ENCODE measurements at places on chromosomes 6 and 20. TPM values are rescaled to one million over a fixed set of nuclear protein-coding genes. Genes with fewer than 3 reads are reported as not detected.

The RALY gene
- total RNA-seq = 159 TPM

The CD24 gene
- 0.26 TPM for total RNA-seq

The KIAA1586 gene
- total RNA-seq = 13.7 TPM

The CST7 gene
- 81.8 TPM for total RNA-seq

The BPIFB3 gene
- not detected for total RNA-seq

The ALDH8A1 gene
- total RNA-seq = 0.81 TPM

The SNAI1 gene
- total RNA-seq = 0.27 TPM

The PTCRA gene
- total RNA-seq = not detected

The FAM217B gene
- 20.3 TPM for total RNA-seq

The OR14J1 gene
- not detected for total RNA-seq

The DACT2 gene
- not detected for total RNA-seq

The KCNB1 gene
- not detected for total RNA-seq

All from activated CD4-positive, alpha-beta memory T cell treated with anti-CD3 and anti-CD28 coated beads for 36 hours (primary cell).